NCI-H1105 (cell line): ENCODE measurements at places on chromosomes 12 and 14.

GRCh38 chr14:74557691-74558090 is 54.3 kb downstream of the LTBP2 start:
- DNase-seq = no peak

- DNase-seq = no peak
Observed at GRCh38 chr12:70724444-70724843, 87.2 kb upstream of the PTPRB start.

DNA sequence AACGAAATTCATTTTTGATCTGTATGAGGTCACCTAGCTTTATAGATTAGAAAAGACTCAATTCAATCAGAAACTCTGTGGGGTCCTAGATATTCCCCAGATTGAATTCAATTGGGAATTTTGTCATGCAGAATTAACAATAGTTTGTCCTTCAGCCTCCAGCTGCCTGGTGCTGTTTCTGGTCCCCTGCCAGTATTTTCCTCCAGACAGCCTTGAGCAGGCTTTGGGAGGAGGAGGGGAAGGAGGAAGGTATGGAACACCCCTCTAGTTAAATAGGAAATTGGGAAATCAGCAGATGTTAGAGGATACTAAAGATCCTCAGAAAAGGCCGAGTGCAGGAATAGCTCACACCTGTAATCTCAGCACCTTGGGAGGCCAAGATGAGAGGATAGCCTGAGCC is 10.6 kb downstream of the GRIP1 start:
- peak; percentile 53 for DNase-seq

DNA sequence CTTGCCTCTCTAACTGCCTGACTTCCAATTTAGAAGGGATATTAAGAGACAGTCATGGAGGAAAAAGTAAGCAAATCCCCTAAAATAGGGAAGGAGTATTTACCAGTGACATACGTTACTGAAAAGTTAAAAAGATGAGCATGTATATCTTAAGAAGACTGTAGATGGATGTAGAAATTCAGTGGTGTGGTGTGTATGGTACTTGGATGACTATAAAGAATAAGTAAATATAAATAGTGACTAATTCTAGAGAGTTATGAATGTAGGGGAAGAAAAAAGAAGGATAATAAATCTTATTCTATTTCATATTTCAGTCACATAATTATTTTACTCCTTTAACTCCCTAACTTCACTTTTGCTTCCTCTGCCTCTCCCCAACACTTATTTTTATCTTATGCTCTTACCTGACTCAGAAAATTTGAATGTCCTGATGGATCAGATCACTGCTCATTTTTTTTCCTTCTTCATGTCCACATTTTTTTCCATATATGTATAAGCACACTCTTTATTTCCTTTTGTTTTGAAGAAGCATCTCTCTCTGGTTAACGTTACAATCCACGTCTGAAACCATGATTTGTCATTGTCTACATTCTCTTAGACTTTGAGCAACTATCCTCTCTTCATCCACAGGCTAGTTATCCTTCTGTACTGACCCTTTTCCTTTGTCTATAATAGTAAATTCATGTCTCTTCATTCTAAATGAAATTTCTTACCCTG is 422.7 kb upstream of the SYT1 start:
- no peak for DNase-seq

DNA sequence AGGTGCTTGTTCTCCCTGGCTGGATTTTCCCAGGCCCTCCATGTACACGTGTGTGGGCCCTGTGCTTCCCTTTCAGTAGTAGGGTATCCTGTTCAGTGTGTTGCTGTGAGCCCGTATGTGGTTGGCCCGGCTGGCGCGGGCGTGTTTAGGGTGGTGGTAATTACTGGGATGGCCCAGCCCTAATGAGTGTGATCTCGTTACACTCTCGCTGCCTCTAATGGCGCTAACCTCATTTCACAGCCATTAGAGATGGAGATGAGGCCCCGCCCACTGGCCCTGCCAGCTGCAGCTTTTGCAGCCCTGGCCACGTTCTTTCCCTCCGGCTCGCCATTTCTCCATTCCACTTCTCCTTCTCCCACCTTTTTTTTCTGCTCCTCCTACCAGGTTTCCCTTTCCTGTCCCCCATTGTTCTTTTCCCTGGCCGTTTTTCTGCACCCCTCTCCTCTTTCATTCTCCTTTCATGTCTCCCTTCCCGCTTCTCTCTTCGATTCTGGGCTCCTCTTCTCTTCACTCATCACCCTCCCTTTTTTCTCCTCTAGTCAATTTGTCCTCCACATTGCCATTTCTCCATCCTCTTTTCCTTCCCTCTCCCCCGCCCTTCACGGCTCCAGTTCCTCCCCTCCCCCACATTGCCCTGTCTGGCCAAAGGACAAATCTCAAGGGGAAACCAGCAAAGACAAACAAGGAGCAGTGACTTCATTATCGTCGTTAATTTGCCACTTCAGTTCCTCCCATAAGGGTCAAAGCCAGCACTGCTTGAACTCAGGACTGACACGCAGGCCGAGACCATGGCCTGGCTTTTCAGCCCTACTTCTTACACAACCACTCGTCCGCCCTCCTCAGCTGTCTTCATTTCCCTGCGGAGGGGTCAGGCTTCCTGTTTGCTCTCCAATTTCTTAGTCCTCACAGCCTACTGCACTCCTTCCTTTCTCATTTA is 6.8 kb downstream of the ZFHX2 start:
- DNase-seq = peak; percentile 96

DNA sequence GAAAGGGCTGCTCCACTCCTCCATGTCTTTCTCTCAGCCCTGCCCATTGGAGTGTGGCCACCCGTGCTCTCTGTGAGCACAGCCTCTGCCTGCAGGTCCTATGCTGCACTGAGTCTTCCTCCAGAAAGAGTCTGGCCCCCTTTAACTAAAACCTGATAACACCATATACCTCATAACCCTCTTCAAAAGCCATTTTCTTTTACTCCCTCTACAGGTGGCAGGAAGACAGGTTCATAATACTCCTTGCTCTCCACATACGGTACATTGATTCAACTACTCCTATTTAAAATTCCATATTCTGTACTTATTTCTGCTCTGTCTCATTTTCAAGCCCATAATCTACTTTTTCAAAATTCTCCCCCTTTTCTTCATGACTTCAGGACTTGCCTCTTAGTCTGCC is 144.0 kb downstream of the HELB start:
- no peak for DNase-seq

GRCh38 chr12:123099560-123100192 is 51.2 kb downstream of the PITPNM2 start:
- DNase-seq = peak; percentile 49

- no peak for DNase-seq
Observed at GRCh38 chr12:1469070-1469469, 125.3 kb downstream of the FBXL14 start.

DNA sequence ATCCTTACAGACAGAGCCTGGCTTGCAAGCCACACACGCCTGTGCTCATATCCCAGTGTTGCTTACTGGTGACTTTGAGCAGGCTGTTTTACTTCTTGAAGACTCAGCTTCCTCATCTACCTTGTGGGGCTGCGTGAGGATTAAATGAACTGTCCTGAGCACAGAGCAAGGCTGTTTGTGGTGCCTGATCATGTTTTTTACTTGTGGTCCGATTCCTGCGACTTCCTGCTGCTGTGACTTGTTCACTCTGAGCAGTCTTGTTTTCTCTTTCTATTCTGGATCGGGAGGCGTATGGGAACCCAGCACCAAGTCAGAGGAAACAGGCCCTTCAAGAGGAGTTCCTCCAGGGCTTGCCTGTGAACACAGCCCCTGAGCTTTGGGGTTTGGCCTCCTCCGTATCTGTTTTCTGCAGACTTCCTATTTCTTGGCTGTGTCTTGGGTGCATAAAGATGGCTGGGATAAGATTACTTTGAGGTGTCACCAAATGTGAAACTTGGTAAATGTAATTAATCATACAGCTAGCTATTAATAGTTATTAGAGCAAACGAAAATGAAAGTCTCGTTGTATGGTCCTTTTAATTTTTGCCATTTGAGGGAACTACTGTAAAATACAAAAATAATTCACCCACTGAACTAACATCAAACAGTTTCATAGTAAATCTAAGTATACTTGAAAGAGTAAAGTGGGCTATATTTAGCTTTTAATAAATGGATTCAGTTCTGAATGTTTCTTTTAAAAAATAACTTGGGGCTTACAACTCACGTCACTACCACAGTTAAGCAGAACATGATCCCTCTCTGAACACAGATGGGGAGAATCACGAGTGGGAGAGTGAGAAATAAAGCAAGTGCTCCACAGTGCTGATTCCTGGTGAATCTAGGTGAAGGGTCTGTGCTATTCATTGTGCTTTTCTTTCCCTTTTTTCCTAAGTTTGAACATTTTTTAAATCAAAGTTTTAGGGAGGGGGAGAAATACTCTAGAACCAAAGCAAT is 251.5 kb downstream of the FOXN3 start:
- no peak for DNase-seq

DNA sequence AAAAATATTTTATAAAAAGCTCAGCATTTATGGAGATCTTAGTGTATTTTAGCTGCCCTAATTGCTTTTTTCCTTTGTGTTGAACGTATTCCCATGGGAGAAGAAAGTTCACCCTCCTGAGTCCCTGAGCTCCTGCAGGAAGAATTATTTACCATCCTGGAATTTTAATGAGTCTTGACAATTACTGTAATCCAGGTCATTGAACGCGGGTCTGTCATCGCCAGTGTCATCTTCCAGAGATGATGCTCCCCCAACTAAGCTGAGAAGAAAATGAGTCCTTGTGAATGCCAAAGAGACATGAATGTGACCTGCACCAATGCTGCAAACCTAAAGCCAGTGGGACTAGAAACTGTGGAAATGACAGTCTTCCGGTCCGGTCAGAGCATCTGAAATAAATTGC is 129.5 kb downstream of the FBXL14 start:
- DNase-seq = no peak

DNA sequence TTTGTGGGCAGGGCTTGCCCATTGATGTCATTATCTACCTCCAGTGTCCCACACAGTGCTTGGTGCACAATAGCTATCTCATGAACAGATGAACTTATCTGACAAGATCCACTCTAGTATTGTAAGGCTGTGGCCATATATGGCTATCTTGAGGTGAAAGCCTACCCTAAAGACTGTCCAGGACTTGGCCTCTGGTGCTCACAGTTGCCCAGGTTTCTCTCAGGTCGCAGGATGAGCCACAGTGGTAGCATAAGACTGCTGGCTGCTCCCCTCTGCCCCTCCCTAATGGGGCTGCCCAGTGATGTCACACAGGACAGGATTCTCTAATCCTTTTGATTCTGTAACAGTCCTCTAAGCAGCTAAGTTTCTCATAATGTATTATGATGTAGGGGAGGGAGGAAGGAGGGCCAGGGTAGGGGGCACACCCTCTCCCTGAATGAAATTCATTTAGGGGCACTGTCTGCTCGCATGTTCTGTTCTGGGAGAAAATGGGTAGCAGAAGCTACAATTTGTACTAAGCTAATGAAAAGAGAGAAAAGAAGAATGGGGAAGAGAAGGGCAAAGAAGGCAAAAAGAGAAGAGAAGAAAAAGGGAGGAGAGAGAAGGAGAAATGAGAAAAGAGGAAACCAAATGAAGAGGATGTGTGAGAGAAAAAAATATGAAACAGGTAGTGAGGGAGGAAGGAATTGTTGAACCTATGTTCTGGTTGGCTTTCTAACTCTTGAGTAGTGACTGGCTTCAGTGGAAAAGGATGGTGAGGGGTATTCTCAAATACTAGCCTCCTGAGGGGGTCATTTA is 3.4 kb upstream of the PPM1A start:
- DNase-seq = no peak

- no peak for DNase-seq
Observed at GRCh38 chr12:109343677-109344076, 4.0 kb upstream of the MYO1H start.

DNA sequence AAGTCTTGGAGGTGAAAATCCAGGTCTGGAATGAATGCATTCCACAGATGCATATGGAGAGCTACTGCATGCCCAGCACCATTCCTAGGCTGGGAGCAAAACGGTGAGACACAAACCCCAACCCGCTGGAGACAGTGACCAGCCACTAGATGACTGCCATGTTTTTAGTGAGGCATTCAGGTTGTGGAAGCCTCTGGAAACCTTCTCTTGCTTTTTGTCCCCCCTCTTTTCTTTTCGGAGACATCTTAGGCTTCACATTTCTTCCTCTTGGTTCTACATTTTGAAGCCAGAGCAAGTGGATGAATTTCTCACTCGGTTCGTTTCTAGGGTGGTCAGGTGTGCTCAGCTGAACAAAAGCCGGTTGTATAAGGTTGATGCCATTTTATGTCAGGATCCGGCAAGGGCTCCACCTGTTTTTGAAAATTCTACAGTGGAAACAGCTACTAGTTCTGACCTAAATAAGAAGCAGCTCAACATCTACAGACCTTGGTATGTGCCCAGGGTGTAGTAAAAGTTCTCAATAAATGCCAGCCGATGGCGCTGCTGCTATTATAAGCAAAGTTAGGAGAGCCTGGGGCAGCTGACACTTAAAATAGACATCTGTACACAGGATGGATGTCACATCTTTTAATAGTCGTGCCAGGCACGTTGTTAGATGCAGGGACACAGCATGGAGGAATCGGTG is 1.8 kb upstream of the ZNF839 start:
- DNase-seq = no peak

DNA sequence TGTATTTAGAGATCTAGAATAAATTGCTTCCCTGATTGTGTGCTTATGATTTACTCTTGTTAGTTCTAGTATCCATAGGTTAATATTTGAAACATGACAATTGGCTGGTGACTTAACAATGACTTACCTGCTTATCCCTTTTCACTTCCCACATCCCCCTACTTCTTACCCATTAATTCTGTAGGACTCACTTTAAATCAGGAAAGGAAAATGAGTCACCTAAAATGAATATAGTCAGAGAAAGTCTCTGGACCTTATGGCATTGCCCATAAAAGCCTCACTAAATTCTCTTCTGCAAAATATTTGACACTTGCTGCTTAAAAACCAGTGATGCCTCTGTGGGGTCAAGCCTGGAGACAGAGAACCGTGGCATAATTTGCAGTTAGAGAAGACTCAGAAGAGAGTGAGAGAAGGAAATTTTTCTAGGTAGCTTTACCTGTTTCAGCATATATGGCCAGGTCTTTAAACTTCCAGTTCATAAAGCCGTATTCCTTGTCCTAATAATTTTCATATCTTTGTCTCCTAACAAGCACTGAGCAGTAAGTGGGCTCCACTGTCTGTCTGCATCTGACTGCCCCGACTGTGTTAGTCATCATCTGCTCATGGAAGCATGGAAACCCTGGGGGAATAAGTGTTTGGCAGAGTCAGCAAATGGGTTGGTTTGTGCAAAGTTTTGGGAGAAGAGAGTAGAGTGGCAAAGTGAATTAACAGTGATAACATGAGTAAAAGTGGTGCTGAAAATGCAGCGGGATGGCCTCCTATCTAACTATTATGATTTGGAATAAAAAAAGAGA is 294.4 kb downstream of the AKAP6 start:
- no peak for DNase-seq

DNA sequence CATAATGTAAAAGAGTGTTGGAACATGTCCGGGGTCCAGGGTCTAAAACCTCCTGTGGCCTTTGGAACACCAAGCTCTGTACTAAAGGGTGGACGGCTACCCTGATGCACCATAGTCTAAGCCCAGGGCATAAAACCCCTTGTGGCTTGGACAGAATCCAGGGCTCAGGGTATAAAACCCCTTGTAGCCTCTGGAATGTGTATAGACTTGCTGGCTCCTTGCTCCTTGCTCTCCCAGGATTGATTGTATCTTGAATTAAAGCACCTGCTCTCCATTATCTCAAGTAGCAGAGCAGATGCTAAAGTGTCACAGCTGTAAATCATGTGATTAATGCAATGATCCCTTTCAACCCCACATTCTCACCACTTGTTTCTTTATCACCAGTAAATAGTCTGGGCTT is 556.5 kb downstream of the LRFN5 start:
- DNase-seq = peak; percentile 78
